ENCODE measurements at places on chromosomes 6 and 20. TPM values are rescaled to one million over a fixed set of nuclear protein-coding genes. Genes with fewer than 3 reads are reported as not detected.

The CCN5 gene
- 5.8 TPM for total RNA-seq

The RBM24 gene
- total RNA-seq, result 1.3 TPM

The ULBP2 gene
- 10.7 TPM for total RNA-seq

The CENPW gene
- total RNA-seq, result 0.72 TPM

The DUSP15 gene
- total RNA-seq, result not detected

The CST1 gene
- not detected for total RNA-seq

The SRMS gene
- total RNA-seq, result not detected

The C20orf204 gene
- total RNA-seq, result not detected

The SRSF3 gene
- 110 TPM for total RNA-seq

The COL9A1 gene
- total RNA-seq, result not detected

The CPXM1 gene
- 0.97 TPM for total RNA-seq

The LAMP5 gene
- total RNA-seq, result not detected

The APCDD1L gene
- total RNA-seq, result 7.9 TPM

The SAPCD1 gene
- total RNA-seq, result not detected

The KIF6 gene
- total RNA-seq, result not detected

The VSTM2L gene
- total RNA-seq, result 3.2 TPM

The PACRG gene
- 0.16 TPM for total RNA-seq

The LY6G6C gene
- not detected for total RNA-seq

The ABHD16B gene
- total RNA-seq, result not detected

The FAM162B gene
- total RNA-seq, result 5.4 TPM

The RIMS4 gene
- total RNA-seq, result not detected

The PLCB1 gene
- total RNA-seq, result 8.9 TPM

The BPI gene
- not detected for total RNA-seq

The BNIP5 gene
- total RNA-seq, result not detected

The TPX2 gene
- 20.9 TPM for total RNA-seq

The MICB gene
- 7.2 TPM for total RNA-seq

All from cardiac atrium fibroblast (primary cell).